Endothelial cell of coronary artery (primary cell): ENCODE measurements at places on chromosomes 5 and 9. TPM values are rescaled to one million over a fixed set of nuclear protein-coding genes. Genes with fewer than 3 reads are reported as not detected.

Gene FOXD1
- total RNA-seq, result 0.09 and 0.38 TPM in 2 replicates

Gene ENG
- total RNA-seq, result 60.0 and 137 TPM in 2 replicates

Gene C5orf52
- total RNA-seq, result not detected in 2 replicates

Gene RANBP6
- total RNA-seq, result 43.6 and 50.7 TPM in 2 replicates

Gene INSL6
- total RNA-seq, result not detected in 2 replicates

Gene ABO
- not detected in 2 replicates for total RNA-seq

Gene TYRP1
- 0.27 and 0.56 TPM in 2 replicates for total RNA-seq

Gene TAF7
- total RNA-seq, result 71.7 and 90.4 TPM in 2 replicates

Gene GMCL2
- not detected in 2 replicates for total RNA-seq

Gene TRIM36
- total RNA-seq, result 0.36 and 0.66 TPM in 2 replicates

Gene MROH2B
- total RNA-seq, result not detected in 2 replicates

Gene PCDHAC2
- 0.09 and 2.4 TPM in 2 replicates for total RNA-seq

Gene ZNF608
- total RNA-seq, result 9.7 and 13.9 TPM in 2 replicates

Gene TXN
- 236 and 281 TPM in 2 replicates for total RNA-seq

Gene HSPB3
- total RNA-seq, result not detected in 2 replicates

Gene OXCT1
- 32.6 and 39.8 TPM in 2 replicates for total RNA-seq

Gene SLC36A3
- total RNA-seq, result not detected in 2 replicates

Gene NTRK2
- 0.09 and 0.18 TPM in 2 replicates for total RNA-seq

Gene GLDC
- total RNA-seq, result 1.1 and 1.8 TPM in 2 replicates

Gene TXNDC8
- not detected in 2 replicates for total RNA-seq

Gene MEGF10
- 0.09 and 0.36 TPM in 2 replicates for total RNA-seq

Gene GARIN3
- total RNA-seq, result not detected in 2 replicates

Gene OR2V2
- not detected in 2 replicates for total RNA-seq

Gene ANKDD1B
- total RNA-seq, result 0.09 and 0.47 TPM in 2 replicates

Gene IL5
- total RNA-seq, result not detected in 2 replicates

Gene TAF11L11
- total RNA-seq, result not detected in 2 replicates

Gene SIGMAR1
- total RNA-seq, result 41.1 and 46.3 TPM in 2 replicates

Gene KCNIP1
- total RNA-seq, result not detected in 2 replicates

Gene BARX1
- total RNA-seq, result 0.09 TPM in 1 of 2 replicates, not detected in the other

Gene SLC34A1
- not detected in 2 replicates for total RNA-seq

Gene LECT2
- total RNA-seq, result not detected in 2 replicates

Gene JMY
- 7.1 and 7.9 TPM in 2 replicates for total RNA-seq

Gene ADGRD2
- not detected in 2 replicates for total RNA-seq

Gene UHRF2
- 74.3 and 90.7 TPM in 2 replicates for total RNA-seq

Gene CNTLN
- 7.5 and 7.9 TPM in 2 replicates for total RNA-seq

Gene SLC4A9
- total RNA-seq, result not detected in 2 replicates

Gene TAF1L
- total RNA-seq, result under 0.01 TPM in 2 replicates

Gene RLN2
- 0.28 TPM in 1 of 2 replicates, not detected in the other for total RNA-seq

Gene ISL1
- not detected in 2 replicates for total RNA-seq

Gene RANBP3L
- not detected in 2 replicates for total RNA-seq

Gene BAAT
- total RNA-seq, result under 0.01 TPM in 1 of 2 replicates, not detected in the other

Gene CCDC107
- total RNA-seq, result 8.9 and 13.7 TPM in 2 replicates

Gene SLC1A1
- 12.2 and 17.0 TPM in 2 replicates for total RNA-seq

Gene EGFL7
- total RNA-seq, result 318 and 599 TPM in 2 replicates

Gene ADRB2
- total RNA-seq, result 3.1 and 3.2 TPM in 2 replicates

Gene PCAT7
- total RNA-seq, result not detected in 2 replicates
